ENCODE measurements at places on chromosomes 2 and 18.

DNA sequence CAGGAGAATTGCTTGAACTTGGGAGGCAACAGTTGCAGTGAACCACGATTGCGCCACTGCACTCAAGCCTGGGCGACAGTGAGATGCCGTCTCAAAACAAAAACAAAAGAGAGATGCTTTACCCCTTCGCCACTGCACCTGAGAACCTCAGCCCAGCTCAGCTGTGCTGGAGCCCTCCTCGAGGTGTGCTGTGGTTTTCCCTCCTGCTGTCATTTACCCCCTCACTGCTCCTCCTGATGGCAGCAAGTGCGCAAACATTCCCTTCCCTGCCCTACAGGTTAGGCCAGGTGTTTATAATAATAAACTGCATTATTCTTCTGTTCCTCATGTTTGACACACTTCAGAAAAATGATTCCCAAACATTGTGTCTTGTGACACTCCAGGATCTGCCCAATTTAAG is 8.4 kb downstream of the FBXO36 start:
- no peak for DNase-seq

GRCh38 chr18:63161032-63161760 is 158.4 kb downstream of the BCL2 start:
- DNase-seq = no peak

DNA sequence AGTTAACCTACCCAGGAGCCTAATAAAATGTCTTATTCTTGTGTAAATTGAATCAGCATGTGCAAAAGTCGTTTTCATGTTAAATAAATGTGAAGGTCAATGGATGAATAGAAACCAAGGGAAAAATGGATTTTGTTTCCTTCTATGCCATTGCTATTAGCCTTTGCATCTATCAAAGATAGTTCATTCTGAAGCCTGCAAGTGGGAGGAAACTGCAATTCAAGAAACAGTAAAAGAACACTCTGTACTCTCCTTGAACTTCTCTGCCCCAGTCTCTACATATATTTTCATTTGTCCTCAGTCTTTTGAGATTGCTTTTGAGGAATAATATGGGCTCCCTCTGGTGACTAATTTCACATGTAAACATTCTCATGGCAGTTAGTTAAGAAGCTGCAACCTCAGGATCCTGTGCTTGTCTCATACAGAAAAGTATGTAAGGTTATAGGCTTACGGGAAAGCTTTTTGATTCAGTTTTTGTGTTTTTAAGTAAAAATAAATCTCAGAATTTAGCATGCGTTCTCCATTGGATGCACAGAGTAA is 1590.0 kb upstream of the LRRTM1 start:
- no peak for DNase-seq

DNA sequence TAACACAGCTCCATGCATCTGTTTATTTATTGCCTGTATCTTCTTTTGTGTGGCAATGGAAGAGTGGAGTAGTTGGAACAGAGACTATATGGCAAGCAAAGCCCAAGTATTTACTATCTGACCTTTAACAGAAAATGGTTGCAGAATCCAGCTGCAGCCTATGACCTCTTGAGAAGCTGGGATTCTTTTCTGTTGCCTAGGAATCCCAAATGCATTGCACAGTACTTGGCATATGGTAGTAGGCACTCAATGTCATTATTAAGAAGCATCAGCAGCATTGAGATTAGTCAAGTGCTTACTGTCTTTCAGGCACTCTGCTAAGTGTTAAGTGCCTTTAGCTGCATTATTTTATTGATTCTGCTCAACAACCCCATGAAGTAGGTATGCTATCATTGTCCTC is 331.6 kb downstream of the CCDC85A start:
- no peak for DNase-seq

GRCh38 chr2:239495791-239496233 is 95.0 kb upstream of the HDAC4 start:
- DNase-seq = no peak

All from astrocyte of the cerebellum (primary cell).